ENCODE measurements at places on chromosomes 12 and 14.

- no peak for DNase-seq
Measured at GRCh38 chr12:6310771-6311610, 509 bp downstream of the PLEKHG6 start.

DNA sequence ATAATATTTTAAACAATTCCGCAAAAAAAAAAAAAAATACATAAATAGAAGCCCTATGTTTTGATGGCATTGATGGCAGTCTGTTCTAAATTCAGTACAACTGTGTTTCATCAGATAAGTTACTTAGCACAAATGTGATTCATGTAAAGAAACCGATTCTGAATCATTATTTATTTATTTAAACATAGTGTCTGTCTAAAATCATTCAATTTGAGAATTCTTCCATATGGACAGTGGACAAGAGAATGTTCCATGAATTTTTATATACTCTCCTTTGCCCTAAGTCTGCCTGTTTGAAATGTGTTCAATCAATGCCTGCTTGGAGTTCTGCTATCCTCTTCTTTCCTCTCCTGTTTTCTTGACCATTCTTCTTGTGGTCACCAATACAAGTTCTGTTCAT lies 126.5 kb downstream of the PDE3A start:
- no peak for DNase-seq

DNA sequence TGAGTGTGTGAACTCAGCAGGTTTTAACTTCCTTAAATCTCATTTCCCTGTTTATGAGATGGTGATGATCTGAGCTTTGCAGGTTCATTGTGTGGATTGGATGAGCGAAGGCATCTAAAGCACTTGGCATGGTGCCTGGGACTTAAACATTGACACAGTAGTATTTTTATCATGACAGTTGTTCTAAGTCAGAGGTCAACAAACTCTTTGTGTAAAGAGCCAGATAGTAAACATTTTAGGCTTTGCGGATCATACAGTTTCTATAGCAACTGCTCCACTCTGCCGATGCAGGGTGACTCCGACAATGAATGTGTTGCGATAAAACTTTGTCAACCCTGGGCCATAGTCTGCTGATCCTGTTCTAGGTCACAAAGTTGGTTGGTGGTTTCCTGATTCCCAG lies 25.2 kb downstream of the SLC24A4 start:
- DNase-seq: no peak

DNA sequence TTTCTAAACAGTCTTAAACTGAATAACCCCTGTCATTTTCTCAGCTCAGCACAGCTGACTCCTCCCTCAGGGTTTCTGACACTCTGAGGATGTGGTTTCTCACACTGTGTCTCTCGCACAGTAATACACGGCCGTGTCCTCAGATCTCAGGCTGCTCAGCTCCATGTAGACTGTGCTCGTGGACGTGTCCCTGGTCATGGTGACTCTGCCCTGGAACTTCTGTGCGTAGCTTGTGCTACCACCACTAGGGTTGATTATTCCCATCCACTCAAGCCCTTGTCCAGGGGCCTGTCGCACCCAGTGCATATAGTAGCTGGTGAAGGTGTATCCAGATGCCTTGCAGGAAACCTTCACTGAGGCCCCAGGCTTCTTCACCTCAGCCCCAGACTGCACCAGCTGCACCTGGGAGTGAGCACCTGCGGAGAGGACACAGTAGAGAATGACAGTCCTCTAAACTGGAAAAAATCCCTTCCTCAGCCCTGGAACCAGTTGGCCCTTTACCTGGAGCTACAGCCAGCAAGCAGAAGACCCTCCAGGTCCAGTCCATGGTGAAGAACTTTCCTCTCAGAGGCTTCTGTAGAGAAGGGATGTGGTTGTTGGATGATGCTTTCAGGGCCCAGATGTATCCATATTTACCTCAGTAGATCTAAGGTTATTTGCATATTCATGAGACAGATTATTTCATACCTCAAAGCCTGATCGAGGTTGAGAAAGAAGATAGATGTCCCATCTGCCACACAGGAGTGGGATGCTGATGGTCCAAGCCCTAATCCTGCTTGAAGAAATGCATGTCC lies 984.8 kb downstream of the TMEM121 start:
- no peak for DNase-seq

DNA sequence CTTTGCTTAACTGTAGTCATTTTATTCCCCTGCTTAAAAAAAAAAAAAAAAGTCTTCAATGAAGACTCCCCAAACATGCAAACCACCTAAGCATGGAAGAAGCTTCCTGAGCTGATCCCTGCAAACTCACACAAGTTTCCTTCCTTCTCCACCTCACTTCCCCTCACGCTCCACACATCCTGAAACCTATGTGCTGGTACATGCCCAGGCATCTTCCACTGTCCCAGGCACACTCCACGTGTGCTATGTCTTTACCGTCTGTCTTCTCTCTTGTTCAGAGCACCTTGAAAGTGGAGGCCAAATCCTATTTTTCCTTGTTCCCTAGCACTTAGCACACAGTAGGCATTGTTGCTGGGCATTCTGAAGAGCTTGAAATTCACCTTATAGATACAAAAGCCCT lies 13.4 kb downstream of the LRIG3 start:
- no peak for DNase-seq

- DNase-seq: no peak
Measured at GRCh38 chr14:21090194-21090939, 8.1 kb downstream of the ZNF219 start.

- no peak for DNase-seq
Measured at GRCh38 chr14:66662374-66662773, 154.4 kb downstream of the GPHN start.

DNA sequence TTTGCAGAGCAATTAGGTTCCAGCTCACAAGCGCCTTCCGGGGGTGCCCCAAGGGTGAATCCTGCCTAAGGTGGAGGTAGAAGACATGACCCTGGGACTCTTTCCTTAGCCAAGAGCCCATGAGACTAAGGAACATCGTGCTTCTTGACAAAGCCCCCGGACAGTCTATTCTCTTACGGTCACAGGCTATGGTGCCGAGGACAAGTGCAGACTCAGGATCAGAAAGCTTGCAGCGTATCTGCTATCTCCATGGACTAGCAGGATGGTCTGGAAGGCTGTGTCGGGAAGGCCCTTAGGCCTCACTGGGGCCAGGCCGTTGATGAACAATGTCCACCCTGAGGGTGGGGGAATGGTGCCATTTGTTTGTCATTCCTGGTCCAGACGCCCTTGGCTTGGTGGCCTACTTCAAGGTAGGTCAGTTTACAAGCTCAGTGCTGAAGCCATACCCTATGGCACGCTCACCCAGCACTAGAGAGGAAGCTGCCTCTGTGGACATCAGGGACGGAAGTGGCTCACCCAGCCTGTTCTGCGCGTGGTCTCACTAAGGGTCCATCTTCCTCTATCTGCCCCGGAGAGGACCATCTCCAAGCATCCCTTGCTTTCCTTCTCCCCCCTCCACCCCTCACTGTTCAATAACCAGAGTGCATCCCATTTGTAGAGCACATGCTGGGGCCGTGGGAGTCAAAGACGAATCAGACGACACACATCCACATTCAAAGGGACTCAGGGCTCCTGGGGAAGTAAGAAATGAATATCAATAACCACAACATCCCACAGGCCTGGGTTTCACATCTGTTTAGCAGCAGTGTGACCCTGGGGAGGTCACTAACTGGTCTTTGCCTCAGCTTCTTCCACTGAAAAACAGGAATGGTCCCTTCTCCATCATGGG lies 45.0 kb upstream of the IQSEC3 start:
- DNase-seq: no peak

GRCh38 chr14:104262515-104263514 lies 124.4 kb downstream of the KIF26A start:
- DNase-seq: no peak

DNA sequence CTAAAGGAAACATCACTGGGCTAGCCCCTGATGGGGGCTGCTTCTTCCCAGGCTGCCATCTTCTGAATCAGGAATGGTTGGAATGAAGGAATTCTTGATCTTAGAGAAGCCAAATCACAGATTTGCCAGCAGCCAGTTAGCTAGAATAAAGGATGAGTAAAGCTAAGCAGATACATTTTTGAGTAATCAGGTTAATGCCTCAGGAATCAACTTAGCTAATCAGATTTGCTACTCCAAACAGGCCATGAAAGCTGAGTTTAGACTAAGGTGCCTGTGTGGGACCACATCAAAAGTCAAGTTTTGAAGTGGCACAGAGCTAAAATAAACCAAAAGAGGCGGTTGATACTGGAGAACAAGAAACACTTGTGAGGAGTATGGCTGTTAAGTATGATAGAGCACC lies 28.8 kb upstream of the LMO3 start:
- DNase-seq: no peak

GRCh38 chr14:39957290-39957689 lies 525.1 kb upstream of the FBXO33 start:
- peak; percentile 5 for DNase-seq

Data from GM19239 (cell line).